ENCODE measurements at places on chromosomes 1 and 21.

DNA sequence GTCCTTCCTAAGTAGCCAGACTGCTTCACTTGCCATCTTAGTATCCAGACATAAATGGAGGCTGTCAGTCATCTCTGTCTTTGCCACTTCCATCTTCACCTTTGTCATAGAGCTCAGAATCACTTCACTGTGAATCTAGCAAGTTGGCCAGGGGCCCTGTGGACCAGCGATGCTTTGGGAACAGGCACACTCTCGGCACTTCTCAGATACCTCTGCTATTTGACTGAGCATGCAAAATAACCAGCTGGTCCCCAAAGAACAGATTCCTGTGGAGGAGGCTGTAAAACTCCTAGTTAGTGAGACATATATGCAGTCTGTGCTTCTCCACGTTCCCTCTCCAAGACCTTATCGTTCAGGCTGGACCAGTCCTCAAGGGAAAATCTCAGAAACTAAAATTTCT, 76.8 kb upstream of the COA6 start:
- DNase-seq = no peak

- DNase-seq = no peak
Measured at GRCh38 chr1:91046766-91047165, 24.9 kb upstream of the ZNF644 start.

DNA sequence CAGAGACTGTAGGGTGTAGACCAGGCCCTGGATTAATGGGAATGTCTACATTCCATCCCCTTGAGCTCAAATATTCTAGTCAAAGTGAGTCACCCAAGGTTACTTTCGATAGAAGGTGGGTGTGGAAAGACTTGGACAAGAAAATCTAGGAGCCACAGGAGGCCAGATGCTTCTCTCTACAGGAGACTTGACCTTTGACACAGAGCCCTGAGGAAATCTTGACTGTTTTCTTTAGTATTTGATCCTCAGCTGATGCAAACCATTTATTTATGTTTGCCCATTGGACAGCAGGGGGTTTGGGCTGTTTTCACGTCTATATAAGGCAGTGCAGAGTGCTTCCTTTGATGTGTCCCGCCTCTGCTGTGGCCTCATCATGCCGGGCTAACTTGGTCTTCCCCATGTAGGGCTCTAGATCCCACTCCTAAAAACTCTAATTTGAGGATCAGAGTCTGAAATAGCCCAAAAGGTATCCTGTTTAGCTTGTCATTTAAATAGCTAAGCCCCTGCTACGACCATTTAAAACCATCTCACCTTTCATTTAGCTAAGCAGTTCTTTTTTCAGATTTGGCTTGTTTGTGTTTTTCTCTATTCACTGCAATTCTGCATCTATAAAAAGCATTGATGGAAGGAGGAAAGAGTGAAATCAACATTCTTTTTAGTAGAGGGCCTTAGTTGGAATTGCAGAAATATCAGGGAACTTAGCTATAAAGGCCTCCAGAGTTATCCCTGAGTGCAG, 15.5 kb upstream of the MAP3K7CL start:
- DNase-seq = no peak

DNA sequence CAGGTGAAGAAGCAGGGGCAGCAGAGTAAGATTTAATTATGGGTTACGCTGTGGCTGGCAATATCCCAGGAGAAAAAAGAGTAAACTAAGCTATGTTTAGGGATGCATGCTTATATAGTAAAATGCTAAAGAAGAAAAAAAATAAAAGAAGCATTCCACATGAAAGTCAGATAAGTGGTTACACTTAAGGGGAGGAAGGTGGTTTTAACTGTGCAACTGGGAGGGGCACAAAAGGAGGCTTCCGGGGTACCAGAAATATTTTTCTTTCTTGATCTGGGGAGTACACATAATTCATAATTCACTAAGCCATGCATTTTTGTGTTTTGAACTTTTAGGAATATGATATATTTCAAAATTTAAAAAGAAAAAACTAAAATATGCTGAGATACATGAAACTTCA, 39.5 kb downstream of the USP48 start:
- no peak for DNase-seq

DNA sequence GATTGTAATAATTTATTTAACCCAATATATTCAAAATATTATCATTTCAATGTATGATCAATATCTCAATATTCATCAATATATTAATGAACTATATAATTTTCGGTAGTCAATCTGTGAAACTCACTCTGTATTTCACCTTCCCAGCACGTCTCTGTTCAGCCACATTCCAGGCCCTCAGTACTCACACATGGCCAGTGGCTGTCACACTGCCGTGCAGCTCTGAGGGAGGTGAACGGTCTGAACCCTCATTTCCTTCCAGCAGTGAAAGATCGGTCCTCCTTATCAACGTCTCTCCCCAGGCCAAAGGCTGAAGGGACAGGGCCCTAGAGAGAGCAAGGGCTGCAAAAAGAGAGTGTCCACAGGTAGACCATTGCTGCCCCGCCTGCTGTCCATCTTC, 39.5 kb upstream of the ZNF124 start:
- DNase-seq = no peak

- no peak for DNase-seq
Measured at GRCh38 chr1:38875811-38876210, 2.7 kb upstream of the MYCBP start.

GRCh38 chr1:224873434-224874369, 55.8 kb upstream of the DNAH14 start:
- DNase-seq = no peak

DNA sequence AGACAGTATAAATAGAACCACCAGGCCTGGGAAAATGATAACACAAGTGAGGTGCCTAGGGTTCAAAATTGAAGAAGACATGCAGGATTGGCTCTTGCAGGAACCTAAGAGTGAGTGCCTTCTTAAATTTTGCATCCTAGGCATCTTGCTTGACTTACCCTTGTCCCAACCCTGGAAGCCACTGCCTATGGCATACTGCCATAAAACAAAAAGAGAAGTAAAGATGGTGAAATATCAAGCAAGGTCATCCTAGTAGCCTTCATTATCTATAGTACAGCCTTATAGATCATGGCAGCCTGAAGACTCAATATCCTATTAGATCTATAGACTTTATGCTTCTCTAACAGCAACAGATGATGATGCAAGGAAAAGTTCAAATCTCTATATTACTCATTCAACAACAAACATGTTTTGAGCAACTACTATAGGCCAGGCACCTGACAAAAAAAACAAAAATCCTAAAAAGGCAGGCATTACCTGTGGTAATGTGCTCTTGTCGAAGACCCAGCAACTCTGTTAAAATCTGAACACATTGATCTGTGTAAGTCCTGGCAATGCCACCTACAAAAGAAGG, 6.3 kb downstream of the AP4B1 start:
- DNase-seq = no peak

GRCh38 chr1:237687804-237688203, 202.9 kb downstream of the ZP4 start:
- DNase-seq = no peak

GRCh38 chr1:180793451-180793850, 119.2 kb upstream of the KIAA1614 start:
- DNase-seq = no peak

- no peak for DNase-seq
Measured at GRCh38 chr21:16770266-16770665, 742.6 kb upstream of the CXADR start.

Data from stimulated activated CD4-positive, alpha-beta T cell treated with anti-CD3 and anti-CD28 coated beads, TNF-alpha, amount 100 ng/mL, for 24 hours (primary cell).